Stimulated activated CD4-positive, alpha-beta T cell treated with anti-CD3 and anti-CD28 coated beads, Interleukin-1b, Interleukin-23, amount 100 ng/mL, for 1 hour (primary cell): ENCODE measurements at places on chromosomes 4 and X.

GRCh38 chr4:57426779-57427395 lies 316.7 kb upstream of the IGFBP7 start:
- no peak for DNase-seq

- DNase-seq = no peak
Measured at GRCh38 chr4:144685911-144686310, 40.0 kb downstream of the HHIP start.

GRCh38 chrX:87409113-87409841 lies 108.3 kb upstream of the KLHL4 start:
- no peak for DNase-seq

DNA sequence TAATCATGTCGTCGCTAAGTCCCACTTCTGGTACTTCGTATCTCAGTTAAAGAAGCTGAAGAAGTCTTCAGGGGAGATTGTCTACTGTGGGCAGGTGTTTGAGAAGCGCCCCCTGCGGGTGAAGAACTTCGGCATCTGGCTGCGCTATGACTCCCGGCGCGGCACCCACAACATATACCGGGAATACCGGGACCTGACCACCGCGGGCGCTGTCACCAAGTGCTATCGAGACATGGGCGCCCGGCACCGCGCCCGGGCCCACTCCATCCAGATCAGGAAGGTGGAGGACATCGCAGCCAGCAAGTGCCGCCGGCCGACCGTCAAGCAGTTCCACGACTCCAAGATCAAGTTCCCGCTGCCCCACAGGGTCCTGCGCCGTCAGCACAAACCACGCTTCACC lies 11.3 kb downstream of the PNCK start:
- DNase-seq = peak; percentile 12

GRCh38 chr4:58113126-58113525 lies 1002.9 kb upstream of the IGFBP7 start:
- no peak for DNase-seq

GRCh38 chrX:133876646-133877045 lies 108.7 kb downstream of the GPC3 start:
- DNase-seq = no peak

DNA sequence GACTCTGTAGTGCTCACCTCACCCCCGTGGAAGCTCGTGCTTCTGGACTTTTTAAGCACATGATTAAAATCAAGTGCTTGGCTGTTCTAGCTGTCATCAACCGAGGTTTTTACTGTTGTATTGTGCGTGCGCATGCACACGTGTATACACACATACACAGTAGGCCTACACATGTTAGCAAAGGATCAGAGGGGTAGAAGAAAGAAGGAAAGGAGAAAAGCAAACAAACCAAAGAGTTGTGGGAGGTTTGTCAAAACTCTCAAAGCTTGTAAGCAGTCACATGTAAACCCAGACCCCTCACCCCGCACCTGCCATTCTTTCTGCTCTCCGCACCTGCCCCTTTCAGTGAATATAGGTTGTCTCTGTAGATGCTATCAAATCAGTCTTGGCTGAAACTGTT lies 311.8 kb downstream of the HS3ST1 start:
- no peak for DNase-seq

- no peak for DNase-seq
Measured at GRCh38 chrX:41332408-41333002, 1.5 kb upstream of the DDX3X start.

- no peak for DNase-seq
Measured at GRCh38 chrX:133726211-133726630, 259.2 kb downstream of the GPC3 start.

- DNase-seq = no peak
Measured at GRCh38 chr4:163500586-163500985, 6.1 kb downstream of the TMA16 start.

GRCh38 chr4:78720204-78720603 lies 55.9 kb upstream of the BMP2K start:
- DNase-seq = no peak

DNA sequence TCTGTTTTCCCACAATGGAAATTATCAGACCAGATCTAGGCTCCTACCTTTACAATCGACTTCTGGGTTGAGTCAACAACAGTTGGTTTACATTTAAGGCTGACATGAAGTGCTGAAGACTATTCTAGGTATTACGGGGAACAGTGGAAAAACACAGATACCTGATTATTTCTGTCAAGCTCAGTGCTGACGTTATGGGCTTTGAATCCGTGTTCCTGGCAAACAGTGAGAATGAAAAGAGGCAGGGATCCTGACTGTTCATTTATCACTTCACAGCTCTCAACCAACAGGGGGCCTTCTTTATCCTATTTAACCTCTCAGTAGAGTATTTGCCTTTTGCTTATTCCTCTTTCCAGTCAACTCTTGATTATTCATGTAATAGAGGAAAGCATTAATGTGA lies 43.1 kb downstream of the TMEM164 start:
- no peak for DNase-seq
